ENCODE measurements at places on chromosomes 1 and 21.

GRCh38 chr1:6090288-6090687 lies 44.6 kb downstream of the KCNAB2 start:
- DNase-seq: no peak

DNA sequence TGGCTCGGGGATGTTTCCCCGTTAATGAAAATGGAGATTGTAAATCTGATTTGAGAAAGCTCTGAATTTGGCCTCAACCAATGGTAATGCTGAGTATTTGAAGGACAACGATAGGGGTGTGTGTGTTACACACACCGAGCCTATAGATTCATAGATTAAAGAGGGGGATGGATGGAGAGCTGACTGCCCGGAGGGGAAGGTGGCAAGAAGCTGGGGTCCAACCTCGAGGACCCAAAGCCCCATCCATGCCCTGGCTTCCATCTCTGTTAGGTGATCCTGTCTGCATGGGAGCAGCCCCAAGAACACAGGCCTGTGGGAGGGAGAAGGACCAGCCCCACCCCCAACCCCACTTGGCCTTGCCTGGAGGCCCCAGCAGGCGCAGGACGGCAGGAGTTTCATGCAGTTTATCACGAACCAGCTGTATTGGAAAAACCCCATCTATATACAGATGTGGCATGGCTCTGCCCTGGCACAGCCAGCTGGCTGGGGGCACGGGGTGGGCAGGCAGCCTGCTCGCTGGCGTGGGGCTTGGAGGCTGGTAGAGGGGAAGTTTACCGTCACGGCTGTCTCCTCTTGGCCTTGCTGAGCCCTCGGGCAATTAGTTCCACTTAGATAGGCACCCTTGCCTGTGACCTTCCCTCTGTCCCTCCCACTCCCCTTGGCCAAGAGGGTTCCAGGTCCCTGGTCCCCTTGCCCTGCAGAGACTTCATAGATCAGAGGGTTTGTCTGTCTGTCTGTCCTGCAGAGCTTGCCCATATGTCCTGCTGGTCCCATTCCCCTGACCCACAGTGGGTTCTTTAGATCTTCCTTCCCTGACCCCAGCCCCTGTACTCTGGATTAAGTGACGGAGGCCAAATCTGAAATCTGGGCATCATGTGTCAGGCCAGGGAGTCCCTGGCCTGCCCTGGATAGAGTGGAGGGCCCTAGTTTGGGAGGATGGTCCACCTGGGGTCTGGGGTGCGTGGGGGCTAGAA lies 3.0 kb downstream of the HSPB7 start:
- DNase-seq: peak; percentile 60

DNA sequence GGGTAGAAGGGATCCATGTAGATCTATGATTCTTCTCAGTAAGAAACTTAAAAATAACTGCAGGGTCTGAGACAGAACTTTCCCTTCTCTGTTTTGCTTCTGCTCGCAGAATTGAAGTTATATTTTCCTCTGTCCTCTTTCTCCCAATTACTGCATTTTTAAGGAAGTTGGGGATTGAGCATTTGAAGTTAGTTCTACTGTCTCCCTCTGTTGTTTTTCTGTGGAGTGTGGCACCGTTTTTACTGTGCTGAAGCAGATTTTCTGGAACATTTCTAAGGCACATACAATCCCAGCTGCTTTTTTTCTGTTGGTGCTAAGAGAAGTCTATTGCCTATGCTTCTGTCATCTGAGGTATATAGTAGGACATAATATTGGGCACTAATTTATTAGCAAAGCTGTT lies 43.3 kb downstream of the RASAL2 start:
- DNase-seq: no peak

GRCh38 chr1:93805027-93805610 lies 73.9 kb downstream of the DNTTIP2 start:
- DNase-seq: no peak

- DNase-seq: no peak
Measured at GRCh38 chr1:161720422-161720821, 922 bp upstream of the FCRLB start.

GRCh38 chr1:6313393-6314200 lies 52.7 kb upstream of the GPR153 start:
- no peak for DNase-seq

GRCh38 chr1:121417325-121417923 lies 232.6 kb downstream of the SRGAP2C start:
- no peak for DNase-seq

GRCh38 chr1:167714098-167714438 lies 7.7 kb upstream of the MPZL1 start:
- peak; percentile 90 for DNase-seq

- DNase-seq: no peak
Measured at GRCh38 chr1:66527686-66528085, 6.3 kb upstream of the SGIP1 start.

- no peak for DNase-seq
Measured at GRCh38 chr1:97870589-97870988, 50.2 kb downstream of the DPYD start.

- DNase-seq: no peak
Measured at GRCh38 chr1:24925963-24926362, 4.1 kb downstream of the RUNX3 start.

DNA sequence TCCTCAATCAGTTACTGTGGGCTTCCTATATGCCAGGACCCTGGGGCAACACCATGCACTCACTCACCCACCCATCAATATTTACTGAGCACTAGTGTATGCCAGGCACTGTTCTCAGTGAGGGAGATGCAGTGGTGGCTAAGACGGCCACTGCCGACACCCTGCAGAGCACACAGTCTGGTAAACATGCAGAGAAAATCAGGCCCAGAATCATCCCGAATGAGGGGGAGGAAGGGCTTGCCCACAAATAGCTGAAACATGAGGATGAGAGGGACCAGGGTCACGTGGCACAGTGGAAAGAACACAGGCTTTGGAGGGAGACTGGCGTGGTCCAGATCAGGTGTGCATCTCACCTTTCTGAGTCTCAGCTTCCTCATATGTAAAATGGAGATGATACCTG lies 89.2 kb upstream of the IGSF21 start:
- no peak for DNase-seq

GRCh38 chr1:112247961-112248360 lies 148.1 kb upstream of the CTTNBP2NL start:
- DNase-seq: no peak

DNA sequence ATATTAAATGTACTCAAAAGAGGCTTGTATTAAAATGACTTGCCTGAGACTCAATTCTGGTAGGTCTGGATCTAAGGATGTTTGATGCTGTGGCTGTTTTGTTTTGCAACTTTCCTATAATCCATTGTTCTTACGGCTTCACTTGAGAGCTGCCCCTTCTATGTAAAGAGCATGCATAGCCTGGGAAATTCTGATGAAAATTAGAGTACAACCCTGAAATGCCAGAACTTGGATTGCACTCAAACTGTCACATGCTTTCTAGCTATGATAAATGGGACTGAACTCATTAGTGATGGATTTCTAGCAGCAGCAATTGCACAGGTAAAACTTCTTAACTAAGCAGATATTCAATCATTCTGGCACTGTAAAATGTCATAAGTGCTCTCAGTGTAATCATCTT lies 67.9 kb downstream of the OLFM3 start:
- no peak for DNase-seq

DNA sequence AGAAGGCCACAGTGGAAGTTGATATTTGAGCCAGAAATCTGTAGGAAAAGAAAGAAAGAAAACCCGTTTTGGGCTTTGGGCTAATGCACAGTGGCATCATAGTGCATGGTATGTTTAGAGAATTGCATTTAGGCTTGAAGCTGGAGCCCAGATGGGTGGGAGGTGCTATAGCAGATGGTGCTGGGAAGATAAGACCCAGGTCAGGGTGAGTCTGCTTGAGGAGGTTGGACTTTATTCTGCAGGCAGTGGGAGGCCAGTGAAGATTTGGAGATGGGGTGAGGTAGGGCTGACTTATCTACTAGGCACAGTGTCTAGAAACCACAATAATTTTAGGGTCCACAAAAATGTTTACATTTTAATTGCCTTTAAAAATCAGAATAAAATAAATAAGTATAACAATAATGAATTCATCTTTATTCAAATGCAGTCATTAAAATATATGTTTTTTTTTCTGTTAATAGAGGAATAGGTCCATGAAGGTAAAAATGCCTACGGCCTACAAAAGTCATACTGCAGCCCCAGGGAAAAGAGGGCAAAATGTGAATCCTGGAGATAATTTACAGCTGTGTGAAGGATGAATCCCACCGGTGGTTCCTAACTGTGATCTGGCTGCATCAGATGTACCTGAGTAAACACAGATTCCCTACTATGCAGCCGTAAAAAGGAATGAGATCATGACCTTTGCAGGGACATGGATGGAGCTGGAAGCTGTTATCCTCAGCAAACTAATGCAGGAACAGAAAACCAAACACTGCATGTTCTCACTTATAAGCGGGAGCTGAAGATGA lies 8.7 kb downstream of the DNAJC6 start:
- DNase-seq: no peak

GRCh38 chr1:106534612-106535011 lies 521.9 kb upstream of the PRMT6 start:
- no peak for DNase-seq

DNA sequence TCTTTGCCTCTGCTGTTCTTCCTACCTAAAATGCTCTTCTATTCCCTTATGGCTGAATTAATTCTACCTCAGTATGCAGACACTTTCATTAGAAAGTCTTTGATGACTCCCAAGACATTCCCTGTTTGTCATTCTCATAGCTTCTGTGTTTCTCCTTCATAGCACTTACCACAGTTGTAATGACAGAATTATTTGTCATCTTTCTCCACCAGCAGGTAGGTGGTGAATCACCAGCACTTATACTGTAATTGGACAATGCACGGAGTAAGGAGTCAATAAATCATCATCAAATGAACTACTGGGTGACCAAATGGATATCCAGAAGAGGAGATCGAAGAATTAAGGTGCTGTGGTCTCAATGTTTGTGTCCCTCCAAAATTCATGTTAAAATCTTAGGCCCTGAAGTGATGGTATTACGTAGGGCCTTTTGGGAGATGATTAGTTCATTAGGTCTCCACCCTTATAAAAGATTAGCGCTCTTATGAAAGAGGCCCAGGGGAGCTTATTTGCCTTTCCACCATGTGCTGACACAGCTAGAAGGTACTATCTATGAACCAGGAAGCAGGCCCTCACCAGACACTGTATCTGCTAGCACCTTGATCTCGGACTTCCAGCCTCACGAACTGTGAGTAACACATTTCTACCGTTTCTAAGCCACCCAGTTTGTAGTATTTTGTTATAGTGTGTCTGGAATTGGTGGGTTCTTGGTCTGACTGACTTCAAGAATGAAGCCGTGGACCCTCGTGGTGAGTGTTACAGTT lies 2.4 kb upstream of the CCT8 start:
- no peak for DNase-seq

DNA sequence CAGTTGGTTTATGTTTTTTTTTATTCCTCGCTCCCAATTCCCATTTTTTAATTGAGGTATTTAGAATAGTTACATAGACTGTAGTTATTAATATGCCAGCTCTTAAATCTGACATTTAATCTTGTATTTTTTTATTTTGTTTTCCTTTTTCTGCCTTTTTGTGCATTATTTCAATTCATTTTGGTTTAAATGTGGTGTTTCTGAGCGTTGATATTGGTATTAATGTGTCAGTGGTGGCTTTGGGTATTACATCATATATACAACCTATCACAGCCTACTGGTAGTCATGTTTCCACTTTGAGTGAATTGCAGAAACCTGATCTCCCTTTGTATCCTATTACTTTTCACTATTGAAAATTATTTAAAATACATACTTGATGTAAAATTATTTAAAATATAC lies 1027.3 kb downstream of the KCNT2 start:
- no peak for DNase-seq

- no peak for DNase-seq
Measured at GRCh38 chr1:3610527-3611169, 660 bp downstream of the MEGF6 start.

GRCh38 chr1:106232128-106232527 lies 824.3 kb upstream of the PRMT6 start:
- no peak for DNase-seq

- DNase-seq: no peak
Measured at GRCh38 chr1:31769720-31770390, 5.7 kb upstream of the ADGRB2 start.

DNA sequence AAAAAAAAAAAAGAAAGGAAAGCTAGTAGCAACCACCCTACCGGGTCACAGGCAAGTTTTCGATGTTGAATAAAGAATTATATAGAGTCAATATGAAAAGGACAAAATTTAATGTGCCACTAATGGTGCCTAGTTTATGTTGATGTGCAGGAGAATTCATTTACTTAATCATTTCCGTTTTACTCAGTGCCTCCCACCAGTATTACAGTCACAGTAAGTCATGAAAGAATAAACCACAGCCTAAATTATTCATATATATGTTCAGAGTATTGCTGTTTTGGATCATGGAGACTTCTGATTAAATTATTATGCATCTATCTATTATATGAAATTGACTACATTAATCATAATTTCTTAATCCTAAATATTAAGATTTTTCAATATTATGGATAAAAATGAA lies 35.3 kb downstream of the FNBP1L start:
- DNase-seq: no peak

- peak; percentile 34 for DNase-seq
Measured at GRCh38 chr1:167499664-167500101, 18.6 kb downstream of the CD247 start.

- DNase-seq: no peak
Measured at GRCh38 chr1:11053758-11054137, 6.1 kb downstream of the SRM start.

DNA sequence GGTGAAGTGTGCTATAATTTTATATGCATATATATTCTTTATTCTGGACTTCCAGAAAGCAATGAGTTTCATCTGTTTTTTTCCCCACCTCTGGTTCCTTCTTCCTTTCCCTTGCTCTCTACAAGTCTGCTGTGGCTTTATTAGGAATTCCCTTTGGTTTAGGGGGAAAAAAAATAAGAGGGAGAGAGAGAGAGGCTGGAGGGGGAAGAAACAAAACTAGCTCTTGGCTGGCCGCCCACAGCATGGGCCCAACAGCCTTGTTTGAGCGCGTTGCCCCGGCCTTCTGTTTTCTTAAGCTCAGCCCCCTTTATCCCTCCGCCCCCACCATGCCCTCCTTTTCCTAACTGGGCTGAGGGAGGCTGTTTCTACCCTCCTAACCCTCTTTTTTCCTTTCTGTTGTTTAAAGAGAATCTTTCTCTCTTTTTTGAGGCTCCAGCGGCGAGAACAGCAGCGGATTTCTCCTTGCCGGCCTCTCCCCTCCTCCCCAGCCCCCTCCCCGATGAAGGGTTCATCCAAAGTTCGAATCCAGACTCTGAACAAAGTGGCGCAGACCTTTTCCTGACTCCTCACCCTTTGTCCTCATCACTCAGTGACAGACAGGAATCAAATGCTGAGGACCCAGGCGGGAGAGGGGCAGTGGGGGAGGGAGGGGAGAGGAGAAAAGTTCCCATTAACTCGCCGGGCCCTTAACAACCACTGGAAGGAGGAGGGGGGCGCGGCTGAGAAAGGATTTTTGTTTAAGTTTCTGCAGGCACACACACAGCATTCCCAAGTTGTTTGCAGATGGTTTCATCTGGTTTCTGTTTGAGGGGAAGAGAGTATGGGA lies 29.7 kb downstream of the PBX1 start:
- DNase-seq: peak; percentile 59

Measured in transverse colon (tissue), 4 donors.